CD4-positive, alpha-beta T cell treated with Interferon alpha-2 for 1 hour (primary cell): ENCODE measurements at places on chromosomes 6 and 20.

DNA sequence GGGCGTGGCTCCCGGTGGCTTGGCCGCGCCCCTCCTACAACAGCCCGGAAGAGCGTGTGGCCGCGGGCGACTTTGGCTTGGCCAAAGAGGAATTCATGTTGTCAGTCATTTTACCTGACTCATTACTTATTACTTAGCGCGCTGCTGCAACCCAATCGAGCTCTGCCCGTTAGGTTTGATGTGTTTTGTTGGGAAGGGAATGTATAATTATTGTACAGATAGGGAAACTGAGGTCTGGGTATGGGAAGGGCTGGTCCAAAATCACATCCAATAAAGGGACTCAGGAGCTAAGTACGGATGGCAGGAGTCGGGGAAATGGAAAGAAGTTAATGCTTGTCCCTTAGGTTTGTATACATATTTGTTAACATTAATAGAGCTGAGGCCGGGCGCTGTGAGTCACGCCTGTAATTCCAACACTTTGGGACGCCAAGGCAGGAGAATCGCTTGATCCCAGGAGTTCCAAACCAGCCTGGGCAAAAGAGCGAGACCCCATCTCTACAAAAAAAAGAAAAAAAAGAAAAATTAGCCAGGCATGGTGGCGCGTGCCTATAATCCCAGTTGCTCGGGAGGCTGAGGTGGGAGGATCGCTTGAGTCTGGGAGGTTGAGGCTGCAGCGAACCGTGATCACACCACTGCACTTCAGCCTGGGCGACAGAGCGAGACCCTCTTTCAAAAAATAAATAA is 639 bp upstream of the ZNF335 start:
- DNase-seq = peak; percentile 92

GRCh38 chr6:112590326-112590725 is 243.2 kb downstream of the RFPL4B start:
- no peak for DNase-seq

DNA sequence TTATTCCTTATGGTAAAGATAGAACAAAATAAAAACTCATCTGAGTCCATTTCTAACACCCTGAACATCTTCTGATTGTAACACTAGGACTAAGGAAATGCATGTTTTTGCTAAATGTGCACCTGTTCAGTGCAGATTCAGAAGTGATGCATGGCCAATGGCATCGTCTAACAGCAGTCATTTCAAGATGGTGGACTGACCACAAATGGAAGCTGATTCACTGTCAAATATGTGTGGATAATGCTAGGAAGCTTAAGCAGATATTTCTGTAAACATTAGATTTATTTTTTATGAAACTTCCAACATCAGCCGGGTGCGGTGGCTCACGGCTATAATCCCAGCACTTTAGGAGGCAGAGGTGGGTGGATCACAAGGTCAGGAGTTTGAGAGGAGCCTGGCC is 394.8 kb downstream of the SAMD5 start:
- no peak for DNase-seq

- no peak for DNase-seq
Observed at GRCh38 chr6:4964675-4965561, 38.9 kb downstream of the RPP40 start.

DNA sequence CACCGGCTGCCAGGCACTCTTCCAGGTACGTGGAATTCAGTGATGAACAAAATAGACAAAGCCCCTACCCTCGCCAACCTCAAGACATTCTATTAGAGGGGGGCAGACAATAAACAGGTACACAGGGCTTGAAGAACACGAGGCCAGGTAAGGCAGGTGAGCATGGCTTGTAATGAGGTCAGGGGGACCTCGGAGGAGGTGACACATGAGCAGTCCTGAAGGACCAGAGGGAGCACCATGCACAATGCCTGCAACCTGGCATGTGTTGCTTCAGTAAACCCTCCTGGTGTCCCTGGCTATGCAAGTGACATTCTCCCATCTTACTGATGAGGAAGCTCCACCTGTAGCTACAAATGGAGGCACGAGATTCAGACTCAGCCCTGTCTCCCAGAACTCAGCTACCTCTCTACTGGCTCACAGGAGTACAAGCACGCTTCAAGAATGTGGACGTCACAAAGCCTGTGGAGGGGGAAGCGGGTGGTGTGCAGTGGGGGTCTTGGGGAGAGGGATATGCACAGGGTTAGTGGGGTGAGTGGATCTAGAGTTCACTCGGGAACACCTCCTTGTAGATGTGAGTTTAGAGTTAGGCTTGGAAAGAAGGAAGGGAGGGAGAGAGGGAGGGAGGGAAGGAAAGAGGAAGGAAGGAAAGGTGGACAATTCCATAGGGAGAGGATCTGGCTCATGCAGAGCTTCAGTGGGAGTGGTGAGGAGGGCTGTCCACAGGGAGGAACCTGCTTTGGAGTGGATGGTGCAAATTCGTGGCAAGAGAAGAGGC is 7.6 kb upstream of the MAPK13 start:
- DNase-seq = no peak

- DNase-seq = no peak
Observed at GRCh38 chr6:14306151-14306906, 188.8 kb downstream of the CD83 start.

- DNase-seq = no peak
Observed at GRCh38 chr6:117494694-117495318, 12.3 kb downstream of the DCBLD1 start.

DNA sequence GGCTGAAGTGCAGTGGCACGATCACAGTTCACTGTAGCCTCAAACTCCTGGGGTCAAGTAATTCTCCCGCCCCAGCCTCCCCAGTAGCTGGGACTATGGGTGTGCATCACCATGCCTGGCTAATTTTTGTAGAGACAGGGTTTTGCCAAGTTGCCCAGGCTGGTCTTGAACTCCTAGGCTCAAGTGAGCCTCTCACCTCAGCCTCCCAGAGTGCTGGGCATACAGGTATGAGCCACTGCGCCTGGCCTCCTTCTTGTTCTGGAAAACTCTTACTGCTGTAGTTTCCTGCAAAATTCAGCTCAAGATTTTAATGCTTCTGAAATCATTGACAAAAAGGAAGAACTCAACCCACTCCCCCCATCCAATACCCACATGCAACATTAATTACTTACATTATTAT is 21.9 kb upstream of the KCNG1 start:
- DNase-seq = no peak

GRCh38 chr6:54403096-54403495 is 94.9 kb downstream of the TINAG start:
- DNase-seq = no peak

GRCh38 chr6:30364591-30364990 is 19.6 kb downstream of the RPP21 start:
- DNase-seq = no peak

- DNase-seq = no peak
Observed at GRCh38 chr6:154410619-154411072, 54.0 kb upstream of the IPCEF1 start.

- DNase-seq = no peak
Observed at GRCh38 chr6:111162504-111162903, 75.2 kb downstream of the SLC16A10 start.

GRCh38 chr20:20694591-20694990 is 17.9 kb downstream of the RALGAPA2 start:
- DNase-seq = no peak

- no peak for DNase-seq
Observed at GRCh38 chr6:121563286-121563685, 127.8 kb downstream of the GJA1 start.

GRCh38 chr20:61599061-61599531 is 347.0 kb downstream of the CDH4 start:
- no peak for DNase-seq

DNA sequence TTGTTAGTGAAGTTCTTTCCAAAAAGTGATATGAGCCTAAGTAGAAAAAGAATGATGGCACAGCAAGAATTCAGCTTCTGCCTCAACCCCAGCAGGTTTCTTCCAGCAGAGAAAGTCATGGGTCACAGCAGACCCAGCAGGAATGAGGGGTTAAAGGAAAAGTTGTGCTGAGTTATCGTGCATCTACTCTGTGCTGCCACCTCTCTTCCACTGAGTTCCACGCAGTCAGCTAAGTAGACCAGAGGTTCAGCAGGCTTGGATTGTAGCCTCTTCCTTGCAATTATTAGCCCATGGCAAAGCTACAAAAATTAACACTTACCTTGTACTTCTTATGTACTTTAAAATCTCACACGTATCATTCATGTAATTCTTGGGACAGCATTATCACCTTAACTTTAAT is 510.8 kb downstream of the PTPRT start:
- no peak for DNase-seq

- no peak for DNase-seq
Observed at GRCh38 chr6:113825781-113826180, 31.4 kb upstream of the MARCKS start.
